ENCODE measurements at places on chromosomes 1 and 21.

DNA sequence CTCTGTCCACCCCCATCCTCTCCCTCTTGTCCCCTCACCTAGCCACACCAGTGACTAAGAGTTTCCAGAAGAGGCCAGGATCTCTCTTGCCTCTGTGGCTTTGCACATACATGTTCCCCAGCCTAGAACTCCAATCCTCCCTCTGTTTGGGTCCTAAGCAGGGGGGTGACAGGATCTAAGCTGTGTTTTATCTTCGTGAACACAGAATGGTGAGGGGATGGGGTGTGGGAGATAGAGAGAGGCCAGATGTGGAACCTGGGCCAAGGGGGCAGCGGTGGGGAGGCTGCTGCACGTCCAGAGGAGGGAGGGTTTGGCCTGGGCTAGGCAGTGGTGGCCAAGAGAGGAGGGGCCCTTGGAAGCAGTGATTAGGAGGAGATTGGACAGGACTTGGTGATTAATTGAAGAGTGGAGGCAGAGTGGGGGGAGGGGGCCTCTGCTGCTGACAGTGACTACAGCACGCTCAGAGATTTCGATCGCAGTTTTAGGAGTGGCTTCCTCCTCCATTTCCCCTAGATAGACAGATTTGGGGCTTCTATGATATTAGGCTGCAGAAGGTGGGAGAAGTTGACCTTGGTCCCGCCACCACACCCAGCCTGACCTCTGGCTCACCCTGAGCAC, 17.1 kb upstream of the ADGRB2 start:
- no peak for DNase-seq

GRCh38 chr1:44660176-44660575, 14.1 kb downstream of the TMEM53 start:
- no peak for DNase-seq

DNA sequence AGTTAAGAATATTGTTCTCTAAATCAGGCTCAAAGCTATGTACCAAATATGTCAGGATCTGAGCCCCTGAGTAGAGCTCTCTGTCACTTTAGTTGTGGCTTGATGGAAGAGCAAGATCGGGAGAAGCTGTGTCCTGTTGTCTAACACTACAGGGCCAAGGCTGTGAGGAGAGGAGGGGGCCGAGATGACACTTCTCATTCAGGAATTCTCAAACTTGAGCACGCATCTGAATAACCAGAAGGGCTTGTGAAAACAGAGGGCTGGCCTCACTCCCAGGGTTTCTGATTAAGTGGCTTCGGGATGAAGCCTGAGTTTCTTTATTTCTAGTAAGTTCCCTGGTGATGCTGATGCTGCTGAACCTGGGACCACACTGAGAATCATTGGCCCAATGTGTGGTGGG, 209.2 kb upstream of the DAB1 start:
- DNase-seq = no peak

- peak; percentile 83 for DNase-seq
Observed at GRCh38 chr1:226034482-226034881, 28.0 kb upstream of the H3-3A start.

DNA sequence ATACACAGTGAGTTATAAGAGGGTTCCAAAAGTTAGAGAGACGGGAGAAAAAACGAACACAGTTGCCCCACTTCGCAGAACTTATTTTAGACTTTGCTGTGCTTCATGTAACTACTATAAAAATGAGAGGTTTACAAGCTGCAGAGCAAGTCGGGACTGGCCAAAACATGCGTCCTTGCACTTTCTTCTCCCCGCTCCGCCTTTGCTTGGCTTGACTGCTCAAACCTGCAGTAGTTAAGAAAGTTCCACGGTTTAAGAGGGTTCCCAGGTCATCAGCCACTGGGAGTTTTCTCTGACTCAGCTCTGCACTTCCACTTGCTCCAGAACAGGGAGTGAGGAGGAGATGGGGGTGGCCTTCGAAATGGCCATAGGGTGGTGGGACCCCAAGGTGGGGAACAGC, 36.2 kb downstream of the CLIC6 start:
- DNase-seq = no peak

- no peak for DNase-seq
Observed at GRCh38 chr1:207328004-207328403, 6.5 kb downstream of the CD55 start.

GRCh38 chr1:41803656-41804055, 115.1 kb downstream of the HIVEP3 start:
- DNase-seq = no peak
